Neural cell (in vitro differentiated cells): ENCODE measurements at places on chromosomes 3 and 15. TPM values are rescaled to one million over a fixed set of nuclear protein-coding genes. Genes with fewer than 3 reads are reported as not detected.

The RCCD1 gene
- 4.5 and 8.2 TPM in 2 replicates for polyA plus RNA-seq

The RTP3 gene
- not detected in 2 replicates for polyA plus RNA-seq

The PLA2G4E gene
- polyA plus RNA-seq: not detected in 2 replicates

The PTH1R gene
- polyA plus RNA-seq: not detected in 2 replicates

The DMXL2 gene
- polyA plus RNA-seq: 147 and 176 TPM in 2 replicates

The PFKFB4 gene
- 29.4 and 32.4 TPM in 2 replicates for polyA plus RNA-seq

The SLC9C1 gene
- polyA plus RNA-seq: not detected in 2 replicates

The SLC6A11 gene
- polyA plus RNA-seq: 2.8 and 4.2 TPM in 2 replicates

The KBTBD12 gene
- not detected in 2 replicates for polyA plus RNA-seq

The MANF gene
- polyA plus RNA-seq: 60.7 and 77.3 TPM in 2 replicates

The KLHL6 gene
- not detected in 2 replicates for polyA plus RNA-seq

The TBC1D21 gene
- not detected in 2 replicates for polyA plus RNA-seq

The CAND2 gene
- polyA plus RNA-seq: 17.3 and 21.8 TPM in 2 replicates

The NMNAT3 gene
- polyA plus RNA-seq: 2.3 and 4.6 TPM in 2 replicates

The XCR1 gene
- not detected in 2 replicates for polyA plus RNA-seq

The CLDN16 gene
- not detected in 2 replicates for polyA plus RNA-seq

The KBTBD13 gene
- polyA plus RNA-seq: not detected in 2 replicates

The SLC6A1 gene
- 43.2 and 52.0 TPM in 2 replicates for polyA plus RNA-seq

The RTP4 gene
- not detected in 2 replicates for polyA plus RNA-seq

The ESYT3 gene
- polyA plus RNA-seq: 0.33 and 0.80 TPM in 2 replicates

The ACP3 gene
- not detected in 2 replicates for polyA plus RNA-seq

The CD80 gene
- polyA plus RNA-seq: not detected in 2 replicates

The OR5K2 gene
- polyA plus RNA-seq: not detected in 2 replicates

The CRYGS gene
- 6.7 and 7.7 TPM in 2 replicates for polyA plus RNA-seq

The CALML4 gene
- 0.43 and 0.82 TPM in 2 replicates for polyA plus RNA-seq

The SLC28A1 gene
- polyA plus RNA-seq: not detected in 2 replicates

The STRIT1 gene
- 1.1 and 1.2 TPM in 2 replicates for polyA plus RNA-seq

The SIN3A gene
- 11.5 and 13.7 TPM in 2 replicates for polyA plus RNA-seq

The GLDN gene
- 0.58 and 1.8 TPM in 2 replicates for polyA plus RNA-seq

The GUCA1C gene
- not detected in 2 replicates for polyA plus RNA-seq

The IL20RB gene
- 2.0 and 3.0 TPM in 2 replicates for polyA plus RNA-seq

The KLHL40 gene
- not detected in 2 replicates for polyA plus RNA-seq

The IDH2 gene
- polyA plus RNA-seq: 84.7 and 102 TPM in 2 replicates

The ITIH4 gene
- polyA plus RNA-seq: 16.3 and 29.5 TPM in 2 replicates

The ANKRD34C gene
- not detected in 2 replicates for polyA plus RNA-seq
